ENCODE measurements at places on chromosomes 1 and 21. TPM values are rescaled to one million over a fixed set of nuclear protein-coding genes. Genes with fewer than 3 reads are reported as not detected.

The L1TD1 gene
- total RNA-seq, result 3.4 TPM

The JMJD4 gene
- 37.4 TPM for total RNA-seq

The RPE65 gene
- not detected for total RNA-seq

The KCNE1 gene
- total RNA-seq, result 0.38 TPM

The MMEL1 gene
- not detected for total RNA-seq

The OLFML2B gene
- total RNA-seq, result 0.08 TPM

The ELF3 gene
- total RNA-seq, result not detected

The S100A5 gene
- not detected for total RNA-seq

The ANGPTL3 gene
- not detected for total RNA-seq

The CFHR1 gene
- total RNA-seq, result not detected

The SAMSN1 gene
- not detected for total RNA-seq

The OR2L2 gene
- total RNA-seq, result not detected

The CELA3A gene
- total RNA-seq, result not detected

The IL23R gene
- not detected for total RNA-seq

The GJA4 gene
- not detected for total RNA-seq

The ADAMTS5 gene
- total RNA-seq, result not detected

The CRNN gene
- total RNA-seq, result not detected

The GNG4 gene
- 0.16 TPM for total RNA-seq

The NR0B2 gene
- total RNA-seq, result not detected

The NIBAN1 gene
- total RNA-seq, result 29.3 TPM

The ZNF672 gene
- 28.7 TPM for total RNA-seq

The B3GALT5 gene
- not detected for total RNA-seq

The HRNR gene
- not detected for total RNA-seq

The ACTL8 gene
- total RNA-seq, result not detected

The KRTAP19-3 gene
- total RNA-seq, result not detected

The CLCC1 gene
- 15.1 TPM for total RNA-seq
